Activated naive CD4-positive, alpha-beta T cell (primary cell): ENCODE measurements at places on chromosomes 12 and 14.

GRCh38 chr12:42957136-42957535, 367.6 kb upstream of the PRICKLE1 start:
- no peak for DNase-seq

DNA sequence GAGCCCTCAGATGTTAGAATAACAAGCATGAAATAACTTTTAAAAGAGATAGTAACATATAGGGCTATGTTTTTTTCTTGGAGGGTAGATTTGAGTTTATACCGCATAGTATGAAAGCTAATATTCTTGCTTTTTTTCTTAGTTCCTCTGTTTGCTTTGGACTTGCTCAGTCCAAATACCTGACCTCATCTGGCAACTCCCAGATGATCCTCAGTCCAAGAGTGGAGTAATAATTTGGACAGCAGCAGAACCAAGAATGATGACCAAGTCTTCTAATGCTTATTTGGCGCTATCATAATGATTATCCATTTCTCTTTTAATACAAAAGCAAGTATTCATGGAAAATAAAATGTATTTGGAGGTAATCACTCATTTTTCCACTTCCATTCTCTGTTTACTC, 45.6 kb downstream of the GUCY2C start:
- no peak for DNase-seq

GRCh38 chr14:94342334-94342934, 19.3 kb upstream of the SERPINA6 start:
- DNase-seq, result no peak

DNA sequence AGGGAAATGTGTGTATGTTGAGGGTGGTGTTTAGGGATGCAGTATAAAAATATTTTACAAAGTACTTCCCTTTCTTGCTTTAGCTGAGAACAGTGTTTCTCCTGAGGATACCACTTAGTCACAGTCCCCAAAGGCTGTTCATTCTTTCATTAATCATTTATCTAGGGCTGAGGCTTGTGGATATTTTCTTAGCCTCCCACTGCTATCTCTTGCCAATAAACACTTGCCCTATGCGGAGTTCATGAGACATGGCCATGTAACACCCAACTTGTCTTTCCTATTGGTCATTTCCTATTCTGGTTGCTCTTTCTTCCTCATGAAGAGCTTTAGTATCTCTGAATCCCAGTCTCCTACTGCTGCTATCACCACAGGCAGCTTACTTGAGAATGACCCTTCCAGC, 75.1 kb downstream of the ETNK1 start:
- DNase-seq, result no peak

DNA sequence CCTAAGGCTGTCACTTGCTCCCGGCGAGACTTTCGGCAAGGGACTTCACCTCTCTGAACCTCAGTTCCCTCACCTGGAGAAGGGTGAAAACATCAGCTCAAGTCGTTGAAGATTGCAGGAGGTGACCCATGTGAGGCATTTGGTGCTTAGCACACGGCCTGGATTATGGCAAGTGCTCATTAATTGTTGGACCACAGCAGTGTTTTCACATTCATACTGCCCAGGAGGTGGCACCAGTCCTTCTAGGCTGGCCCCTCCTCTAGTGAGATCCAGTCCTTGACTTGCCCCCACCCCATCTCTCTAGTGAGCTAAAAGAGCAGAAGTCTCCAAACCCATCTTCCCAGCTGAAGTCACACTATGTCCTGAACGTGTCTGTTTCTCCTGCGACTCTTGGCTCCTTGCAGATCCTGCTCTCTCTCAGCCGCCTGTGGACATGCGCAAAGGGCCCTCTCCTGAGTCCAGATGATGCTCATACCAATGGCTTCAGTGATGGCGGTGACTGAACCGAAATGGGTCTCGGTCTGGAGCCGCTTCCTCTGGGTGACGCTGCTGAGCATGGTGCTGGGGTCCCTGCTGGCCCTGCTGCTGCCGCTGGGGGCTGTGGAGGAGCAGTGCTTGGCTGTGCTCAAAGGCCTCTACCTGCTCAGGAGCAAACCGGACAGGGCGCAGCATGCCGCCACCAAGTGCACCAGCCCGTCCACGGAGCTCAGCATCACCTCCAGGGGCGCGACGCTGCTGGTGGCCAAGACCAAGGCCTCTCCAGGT, 1.6 kb downstream of the FICD start:
- no peak for DNase-seq

GRCh38 chr14:99136047-99136400, 136.0 kb downstream of the BCL11B start:
- no peak for DNase-seq

DNA sequence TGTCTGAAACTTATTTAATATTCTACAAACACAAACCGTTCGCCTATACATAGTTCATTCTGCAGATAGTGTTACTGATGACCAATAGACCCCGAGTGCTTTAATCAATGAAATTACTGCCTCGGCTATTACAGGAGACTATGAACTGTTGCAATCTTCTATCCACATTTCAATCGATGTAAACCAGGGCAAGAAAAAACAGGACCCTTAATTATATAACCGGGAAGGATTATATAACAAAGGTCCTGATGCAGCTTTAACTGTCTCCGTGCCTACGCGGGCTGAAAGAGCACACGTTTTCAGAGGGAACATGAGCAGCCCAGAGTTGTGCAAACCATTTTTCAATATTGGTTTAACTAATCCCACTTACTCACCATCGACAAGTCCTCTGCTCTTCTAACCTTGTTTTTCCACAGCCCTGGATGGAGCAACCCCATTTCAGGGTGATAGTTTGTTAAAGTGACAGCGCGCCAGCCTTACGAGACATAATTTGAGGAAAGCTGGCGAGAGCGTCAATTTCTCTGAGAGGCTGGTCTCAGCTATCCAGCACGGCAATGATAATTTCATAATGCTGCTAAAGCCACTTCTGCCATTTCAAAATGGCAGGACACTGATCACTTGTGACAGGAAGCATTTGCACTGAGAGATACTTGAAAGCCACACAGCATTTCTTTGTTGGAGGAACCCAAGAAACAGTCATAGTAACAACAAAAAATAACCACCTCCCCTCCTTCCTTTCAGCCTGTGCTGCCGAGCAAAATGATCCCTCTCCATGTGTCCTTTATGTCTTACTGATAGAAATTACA, 184.6 kb downstream of the FOXN3 start:
- DNase-seq, result no peak

DNA sequence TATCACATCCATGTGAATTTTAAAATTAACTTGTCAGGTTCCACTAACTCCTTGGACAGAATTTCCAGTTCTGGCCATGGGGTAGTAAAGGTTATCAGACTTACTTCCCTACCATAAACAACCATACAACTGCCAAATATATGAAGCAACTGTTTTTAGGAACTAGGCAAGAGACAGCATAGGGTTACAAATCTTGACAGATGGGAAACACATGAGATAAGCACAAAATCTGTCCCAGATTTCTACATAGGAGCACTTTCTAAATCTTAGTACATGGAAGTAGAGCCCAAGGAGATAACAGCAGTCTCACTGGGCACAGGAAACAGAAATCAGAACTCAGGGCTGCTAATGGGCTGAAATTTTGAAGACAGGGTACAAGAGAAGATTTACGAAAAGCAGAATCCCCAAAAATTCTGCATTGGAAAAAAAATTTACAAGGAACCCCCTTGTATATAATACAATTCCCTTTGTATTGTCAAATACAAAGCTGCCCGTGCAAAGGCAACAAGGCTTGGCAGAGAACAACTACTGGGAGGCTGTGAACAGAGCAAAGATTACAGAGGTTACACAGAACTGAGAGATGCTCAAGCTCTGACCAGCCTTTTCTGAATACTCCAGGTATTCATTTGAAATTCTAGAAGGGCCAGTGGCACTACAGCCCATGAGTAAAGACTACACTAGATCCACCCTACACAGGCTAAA, 43.2 kb downstream of the GALNT4 start:
- no peak for DNase-seq

DNA sequence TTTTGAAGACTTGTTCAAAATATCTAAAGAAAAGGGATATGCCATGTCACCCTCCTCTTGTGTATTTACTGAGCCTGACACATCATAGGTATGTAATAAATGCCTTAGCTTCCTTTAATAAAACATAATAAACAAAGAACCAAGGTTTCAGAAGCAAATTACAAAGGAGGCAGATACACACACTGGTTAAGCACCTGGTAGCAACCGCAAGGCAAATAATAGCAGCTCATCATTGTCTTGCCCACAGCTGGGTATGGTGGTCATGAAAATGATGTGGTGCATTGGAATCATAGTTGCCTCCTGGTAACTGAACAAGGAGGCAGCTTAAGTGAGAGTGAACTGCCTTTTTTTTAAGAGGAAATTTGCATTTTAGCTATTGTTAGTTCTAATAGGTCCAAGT, 39.0 kb downstream of the PAX9 start:
- no peak for DNase-seq

DNA sequence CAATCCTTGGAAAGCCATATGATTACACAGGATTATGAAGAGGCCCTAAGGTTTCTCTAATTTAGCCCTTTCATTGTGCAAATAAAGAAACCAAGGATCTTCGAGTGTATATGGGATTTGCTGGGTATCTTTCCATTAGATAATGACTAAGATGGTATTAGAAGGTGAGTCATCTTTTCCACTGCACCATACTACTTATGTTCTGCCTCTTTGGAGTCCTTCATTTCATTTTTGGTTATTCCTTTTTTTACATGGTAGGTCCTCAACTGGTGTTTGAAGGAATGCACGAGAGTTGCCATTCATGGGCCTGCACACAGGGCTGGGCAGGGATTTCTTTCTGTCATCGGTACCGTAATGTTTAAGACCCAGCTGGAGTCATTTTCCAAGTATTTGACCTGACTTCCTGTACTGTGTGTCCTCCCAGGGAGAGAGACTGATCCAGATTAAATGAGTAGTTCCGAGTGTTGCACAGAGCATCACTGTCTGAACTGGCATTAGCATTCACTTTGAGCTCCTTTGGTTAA, 85.7 kb downstream of the BORCS5 start:
- DNase-seq, result no peak

DNA sequence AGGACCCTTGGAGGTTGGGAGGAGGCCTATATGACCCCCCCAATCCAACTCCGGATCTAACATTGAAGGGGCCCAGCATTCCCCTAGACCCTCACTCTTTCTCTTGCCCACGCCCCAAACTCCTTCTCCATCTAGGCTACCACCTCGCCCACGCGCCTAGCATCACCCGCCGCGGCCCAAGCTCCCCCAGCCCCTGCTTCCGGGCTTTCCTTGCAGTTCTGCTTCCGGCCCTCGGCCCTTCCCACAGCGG, 445 bp downstream of the CERS5 start:
- DNase-seq, result no peak

DNA sequence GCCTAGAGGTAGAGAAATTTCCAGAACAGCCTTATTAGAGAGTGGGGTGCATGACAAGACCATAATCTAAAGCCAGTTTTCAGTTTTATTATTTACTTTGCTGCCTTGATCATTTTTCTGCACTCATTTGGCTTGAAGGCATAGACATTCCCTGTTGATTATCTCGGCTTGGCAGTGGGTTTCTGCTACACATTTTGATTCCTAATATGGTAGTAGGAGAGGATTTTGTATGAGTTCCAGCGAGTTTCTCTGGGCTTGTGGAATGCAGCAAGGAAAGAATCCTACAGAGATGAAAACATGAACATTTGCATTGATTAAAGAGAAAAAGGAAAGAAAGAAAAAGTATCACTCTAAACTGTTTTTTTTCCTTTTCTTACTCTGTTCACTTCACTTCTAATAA, 281.2 kb downstream of the PAWR start:
- no peak for DNase-seq

DNA sequence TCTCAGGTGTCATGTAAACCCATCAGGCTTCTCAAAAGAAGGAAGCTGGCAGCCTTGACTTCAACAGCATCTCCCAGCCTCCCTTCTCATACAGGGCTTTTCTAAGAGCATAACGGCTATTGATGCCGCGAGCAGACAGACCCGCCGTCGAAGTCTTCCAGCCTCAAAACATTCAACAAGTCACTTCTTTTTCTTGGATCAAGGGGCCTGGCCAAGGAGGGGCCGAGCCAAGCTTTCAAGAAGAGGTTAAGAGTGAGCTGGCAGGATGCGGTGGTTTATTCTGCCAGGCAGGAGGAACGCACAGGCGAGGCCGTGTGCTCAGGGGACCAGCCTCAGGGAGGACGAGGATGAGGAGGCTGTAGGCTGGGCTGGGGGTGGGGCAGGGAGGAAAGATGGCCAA, 102.9 kb upstream of the RFLNA start:
- no peak for DNase-seq

DNA sequence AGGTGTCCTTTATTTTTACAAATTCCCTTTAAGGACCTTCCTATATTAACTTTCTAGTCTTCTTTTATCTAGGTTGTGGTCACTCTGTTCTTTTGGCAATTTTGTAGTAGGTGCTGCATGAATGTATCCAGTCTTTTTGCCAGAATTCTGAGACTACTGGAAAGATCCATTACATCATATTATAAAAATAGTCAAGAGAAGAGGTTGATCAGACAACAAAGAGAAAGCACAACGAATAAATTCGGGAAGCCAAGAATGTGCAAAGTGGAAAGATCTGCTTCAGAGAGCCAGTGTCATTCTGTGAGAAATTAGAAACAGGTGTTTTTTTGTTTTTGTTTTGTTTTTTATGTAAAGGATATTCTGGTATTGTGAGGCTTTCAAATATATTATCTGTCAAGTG, 15.8 kb upstream of the SLC16A7 start:
- no peak for DNase-seq

DNA sequence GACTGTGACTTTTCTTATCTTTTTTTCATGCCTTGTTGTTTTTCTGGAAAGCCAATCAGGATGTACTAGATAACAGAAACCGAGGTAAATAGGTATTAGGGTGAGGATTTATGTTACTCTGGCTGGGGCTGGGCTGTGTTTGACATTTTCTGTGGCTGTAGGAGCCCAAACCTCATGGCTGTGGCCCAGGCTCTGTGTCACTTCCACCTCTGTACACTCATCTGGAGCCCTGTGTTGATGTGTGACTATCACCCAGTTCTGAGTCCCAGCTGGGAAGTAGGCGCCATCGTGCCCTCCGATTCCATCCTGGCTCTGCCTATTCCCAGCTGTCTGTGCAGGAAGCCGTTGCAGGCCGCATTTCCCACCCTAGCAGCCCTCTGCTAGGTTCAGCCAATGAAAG, 1.6 kb upstream of the HHIPL1 start:
- DNase-seq, result no peak

DNA sequence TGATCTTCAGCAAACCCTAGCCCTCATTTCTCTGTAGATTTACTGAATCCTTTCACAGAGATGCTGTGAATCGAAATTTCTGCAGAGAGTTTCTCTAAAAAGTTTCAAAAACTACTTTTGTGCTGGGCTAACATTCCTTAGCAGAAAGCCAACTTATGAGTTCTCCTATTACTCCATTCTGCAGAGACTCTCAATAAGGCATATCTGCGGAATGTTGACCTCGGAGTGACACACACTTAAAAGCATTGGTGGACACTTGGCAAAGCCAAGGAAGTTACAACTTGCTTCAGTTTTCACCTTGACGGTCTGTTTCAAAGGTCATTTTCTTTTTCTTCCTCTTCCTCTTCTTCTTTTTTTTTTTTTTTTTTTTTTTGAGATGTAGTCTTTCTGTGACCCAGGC, 75.8 kb downstream of the WIF1 start:
- no peak for DNase-seq

- no peak for DNase-seq
These were observed 249.3 kb upstream of the RTL1 start for GRCh38 chr14:101152855-101153254.
